Activated CD4-positive, alpha-beta T cell treated with anti-CD3 and anti-CD28 coated beads, Interleukin-2, amount 10 ng/mL, durations not matched to agents 7 days and 5 days (primary cell): ENCODE measurements at places on chromosomes 13 and 19.

DNA sequence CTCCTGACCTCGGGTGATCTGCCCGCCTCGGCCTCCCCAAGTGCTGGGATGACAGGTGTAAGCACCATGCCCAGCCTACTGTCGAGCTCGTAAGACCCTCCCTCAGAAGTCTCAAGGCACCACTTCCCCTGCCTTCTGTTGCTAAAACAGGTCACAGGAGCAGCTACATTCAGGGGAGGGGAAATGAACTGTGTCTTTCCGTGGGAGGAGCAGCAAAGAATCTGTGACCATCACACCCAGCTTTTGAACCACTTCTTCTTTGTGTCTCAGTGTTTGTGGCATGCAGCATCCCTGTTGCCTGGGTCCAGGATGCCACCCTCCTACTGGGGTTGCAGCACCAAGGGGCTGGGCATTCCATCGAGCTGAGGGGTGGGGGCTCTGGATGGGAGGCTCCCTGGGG, 7.7 kb upstream of the CSNK1G2 start:
- DNase-seq, result no peak

DNA sequence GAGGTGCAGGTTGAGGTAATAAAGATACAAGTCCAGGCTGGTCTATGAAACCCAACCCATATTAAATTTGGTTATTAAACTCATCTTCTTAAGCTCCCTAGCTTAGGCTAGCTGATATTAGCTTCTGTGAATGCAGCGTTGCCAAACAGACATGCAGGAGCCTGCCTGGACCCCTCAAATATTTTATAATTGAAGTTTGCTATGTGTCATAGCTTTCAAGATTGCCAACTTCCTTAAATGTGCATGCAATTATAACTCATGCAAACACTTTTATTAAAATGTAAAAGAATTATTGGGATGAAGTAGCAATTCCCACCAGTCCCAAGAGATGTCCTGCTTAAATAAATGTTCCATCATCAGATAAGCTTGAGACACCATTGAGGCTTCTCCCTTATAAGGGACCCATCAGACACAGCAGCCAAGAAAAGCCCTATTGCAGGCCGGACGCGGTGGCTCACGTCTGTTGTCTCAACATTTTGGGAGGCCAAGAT, 51.3 kb downstream of the MBNL2 start:
- DNase-seq, result no peak

- no peak for DNase-seq
Measured at GRCh38 chr19:16164222-16164890, 9.0 kb downstream of the CIB3 start.

DNA sequence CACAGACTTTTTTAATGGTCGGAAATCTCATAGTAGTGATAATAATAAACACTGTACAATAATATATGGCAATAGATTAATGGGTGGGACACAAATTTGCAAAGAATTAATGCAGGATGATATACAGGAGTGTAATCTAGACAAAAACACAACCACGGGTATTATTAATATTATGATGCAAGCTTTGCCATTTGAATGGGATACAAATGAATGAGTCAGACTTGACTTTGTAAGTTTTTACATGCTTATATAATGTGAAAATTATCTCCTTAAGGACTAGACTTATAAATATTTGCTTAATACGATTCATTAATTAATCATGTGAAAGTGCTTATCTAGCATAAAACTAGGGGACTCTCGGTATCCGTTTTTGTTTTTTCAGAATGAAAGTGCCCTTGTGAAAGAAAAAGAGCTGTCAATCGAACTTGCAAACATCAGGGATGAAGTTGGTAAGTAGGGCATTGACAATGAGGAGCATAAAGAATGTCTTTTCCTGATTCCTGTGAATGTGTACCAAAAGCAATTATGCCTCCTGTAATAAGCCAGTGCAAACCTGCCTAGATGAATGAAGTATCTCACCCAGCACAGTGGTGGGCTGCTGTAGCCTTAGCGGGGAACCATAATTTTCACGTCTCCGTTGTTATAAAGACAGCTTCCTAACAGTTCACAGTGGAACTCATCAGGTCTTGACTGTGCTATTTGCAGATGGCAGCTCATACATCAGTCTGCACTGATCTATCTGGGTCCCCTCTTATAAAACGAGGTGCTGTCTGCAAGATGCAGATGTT, 155.7 kb downstream of the SLC7A1 start:
- no peak for DNase-seq

GRCh38 chr13:111872475-111873150, 194.3 kb upstream of the SOX1 start:
- DNase-seq, result no peak

GRCh38 chr13:52846567-52847321, 1.7 kb downstream of the PCDH8 start:
- peak; percentile 48 for DNase-seq

- DNase-seq, result peak; percentile 88
Measured at GRCh38 chr19:47210689-47211316, 20.2 kb downstream of the BBC3 start.

DNA sequence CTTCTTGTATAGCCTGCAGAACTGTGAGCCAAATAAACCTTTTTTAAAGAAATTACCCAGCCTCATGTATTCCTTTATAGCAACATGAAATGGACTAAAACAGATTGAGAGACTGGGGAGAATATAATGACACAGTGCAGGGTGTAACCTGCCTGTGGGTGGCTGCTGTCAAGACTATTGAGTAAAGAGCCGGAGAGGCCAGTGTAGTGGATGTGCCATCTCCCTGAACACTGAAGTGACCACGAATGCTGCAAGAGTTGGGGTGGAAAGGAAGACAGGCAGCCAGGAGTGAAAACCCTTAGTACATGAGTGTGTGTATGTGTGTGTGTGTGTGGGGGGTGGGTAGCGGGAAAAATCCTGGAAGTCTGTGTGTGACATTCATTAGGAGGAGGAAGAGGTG, 55.2 kb upstream of the FLT1 start:
- no peak for DNase-seq

GRCh38 chr19:15666883-15667282, 6.0 kb upstream of the CYP4F12 start:
- DNase-seq, result no peak

DNA sequence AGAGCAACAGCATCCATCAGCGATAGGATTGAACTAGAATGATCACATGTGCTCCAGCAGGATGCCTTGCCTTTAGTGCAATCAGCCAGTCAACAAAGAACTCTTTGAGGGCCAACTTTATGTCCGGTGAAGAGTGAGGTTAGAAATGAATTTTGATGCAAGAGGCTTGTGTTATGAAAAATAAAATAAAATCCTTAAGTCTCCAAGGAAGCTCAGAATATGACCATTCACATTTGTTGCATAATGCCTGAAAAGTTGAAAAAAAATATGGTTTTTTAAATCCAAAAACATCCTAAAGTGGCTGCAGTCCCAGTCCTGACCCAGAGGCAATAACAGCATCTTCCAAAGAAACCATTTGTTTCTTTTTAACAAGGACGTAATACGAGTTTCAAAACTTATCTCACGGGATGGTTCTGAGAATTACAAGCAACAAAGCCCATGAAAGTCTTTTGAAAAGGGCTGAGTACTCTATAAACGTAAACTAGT, 61.3 kb downstream of the DCLK1 start:
- no peak for DNase-seq

GRCh38 chr19:54302257-54302656, 10.7 kb downstream of the LILRA5 start:
- DNase-seq, result no peak

DNA sequence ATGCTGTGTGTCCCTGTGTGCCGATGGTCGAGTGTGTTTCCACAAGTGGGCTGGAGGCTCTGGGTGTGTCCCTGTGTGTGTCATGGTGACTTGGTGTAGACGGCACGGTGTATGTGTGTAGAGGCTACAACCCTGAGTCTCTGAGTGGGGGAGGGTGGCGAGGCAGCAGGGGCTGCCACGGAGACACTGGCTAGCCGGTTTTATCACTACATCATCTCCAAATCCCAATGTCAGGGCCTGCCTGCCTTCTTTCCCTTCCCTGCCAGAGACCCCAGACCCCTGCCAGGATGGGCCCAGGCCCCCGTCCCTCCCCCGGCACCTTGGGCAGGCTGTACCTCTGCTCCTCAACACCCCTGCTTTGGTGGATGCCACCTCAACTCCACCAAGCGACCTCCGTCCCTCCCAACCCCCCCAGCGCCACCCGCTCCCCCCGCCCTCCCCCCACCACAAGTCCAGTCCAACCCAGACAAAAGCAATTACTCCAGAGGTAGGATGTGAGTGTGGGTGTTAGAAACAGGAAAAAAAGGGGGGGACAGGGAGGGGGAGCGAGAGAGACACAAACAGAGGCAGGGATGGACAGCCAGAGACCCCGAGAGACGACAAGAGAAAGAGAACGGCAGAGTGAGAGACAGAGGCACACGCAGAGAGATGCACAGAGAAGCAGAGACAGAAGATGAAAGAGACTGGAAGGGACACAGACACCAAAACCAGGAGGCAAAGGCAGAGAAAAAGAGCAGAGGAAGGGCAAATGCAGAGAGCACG, 21.6 kb upstream of the POU2F2 start:
- DNase-seq, result no peak

- DNase-seq, result no peak
Measured at GRCh38 chr13:67752759-67753158, 522.6 kb upstream of the PCDH9 start.

GRCh38 chr13:58056426-58056825, 424.9 kb downstream of the PCDH17 start:
- DNase-seq, result no peak

- DNase-seq, result no peak
Measured at GRCh38 chr13:76385586-76385985, 500.6 kb downstream of the KCTD12 start.

DNA sequence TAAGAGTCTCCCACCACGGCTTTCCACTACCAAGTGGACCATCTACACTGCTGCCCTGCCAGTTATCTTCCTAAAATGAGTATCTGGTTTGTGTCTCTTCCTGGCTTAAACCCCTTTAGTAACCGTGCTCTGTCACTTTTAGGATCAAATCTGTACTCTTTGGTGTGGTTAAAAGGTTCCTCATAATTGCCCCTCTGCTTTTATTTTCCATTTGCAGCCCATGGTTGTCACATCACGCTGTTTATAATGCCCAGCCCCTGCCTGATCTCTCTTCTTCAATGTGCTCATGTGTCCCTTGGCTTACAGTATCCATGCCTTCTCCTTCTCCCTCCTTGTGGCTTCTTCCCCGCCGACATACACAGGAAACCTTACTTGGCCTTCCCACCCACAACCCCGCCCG, 100.1 kb downstream of the DGKH start:
- DNase-seq, result no peak

DNA sequence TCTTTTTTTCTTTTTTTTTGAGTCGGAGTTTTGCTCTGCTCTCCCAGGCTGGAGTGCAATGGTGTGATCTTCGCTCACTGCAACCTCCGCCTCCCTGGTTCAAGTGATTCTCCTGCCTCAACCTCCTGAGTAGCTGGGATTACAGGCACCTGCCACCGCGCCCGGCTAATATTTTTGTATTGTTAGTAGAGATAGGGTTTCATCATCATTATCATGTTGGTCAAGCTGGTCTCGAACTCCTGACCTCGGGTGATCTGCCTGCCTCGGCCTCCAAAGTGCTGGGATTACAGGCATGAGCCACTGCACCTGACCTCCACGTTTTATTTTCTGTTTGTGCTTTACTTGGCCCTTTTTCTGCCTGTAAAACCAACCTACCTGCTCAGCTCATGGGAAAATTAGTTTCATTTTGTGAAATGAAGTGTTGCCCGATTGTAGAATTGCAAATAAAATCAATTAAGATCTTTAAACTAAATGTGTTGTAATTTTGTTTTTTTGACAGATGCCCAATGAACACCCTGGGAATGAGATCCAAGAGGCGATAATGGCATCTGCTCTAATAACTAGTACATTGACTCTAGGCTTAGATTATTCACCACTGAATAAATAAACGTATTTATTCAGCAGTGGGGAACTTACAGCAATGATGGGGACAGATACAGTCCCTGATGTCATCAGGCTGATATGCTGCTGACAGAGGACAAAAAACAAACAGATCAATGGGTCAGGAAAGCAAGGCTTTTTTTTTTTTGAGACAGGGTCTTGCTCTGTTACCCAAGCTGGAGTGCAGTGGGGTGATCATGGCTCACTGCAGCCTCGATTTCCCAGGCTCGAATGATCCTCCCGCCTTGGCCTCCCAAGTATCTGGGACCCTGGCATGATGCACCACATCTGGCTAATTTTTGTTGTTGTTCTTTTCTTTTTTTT, 2.2 kb upstream of the RAB11B start:
- no peak for DNase-seq

GRCh38 chr19:23474172-23474571, 78.9 kb upstream of the ZNF91 start:
- no peak for DNase-seq

- DNase-seq, result no peak
Measured at GRCh38 chr13:101755228-101755887, 302.9 kb downstream of the ITGBL1 start.

DNA sequence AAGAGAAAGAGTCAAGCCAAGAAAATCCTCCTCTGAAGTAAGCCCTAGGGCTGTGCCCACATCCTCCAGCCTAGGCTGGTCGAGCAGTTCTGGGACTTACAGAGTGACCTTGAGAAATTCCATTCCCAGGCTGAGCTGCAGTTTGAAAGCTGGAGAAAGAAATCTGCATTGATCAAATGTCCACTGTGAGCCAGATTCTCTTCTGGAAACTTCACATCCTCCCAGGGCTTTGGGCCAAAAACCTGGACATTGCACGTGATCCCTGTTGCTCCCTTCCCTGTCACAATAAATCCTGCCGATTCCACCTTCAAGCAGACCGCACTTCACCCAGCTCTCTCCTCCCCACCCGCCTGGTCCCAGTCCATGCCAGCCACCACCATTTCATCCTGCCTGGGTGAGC, 15.7 kb downstream of the TMEM143 start:
- no peak for DNase-seq

GRCh38 chr19:16293118-16294091, 31.2 kb upstream of the KLF2 start:
- no peak for DNase-seq

- DNase-seq, result no peak
Measured at GRCh38 chr13:23722726-23723453, 152.7 kb downstream of the TNFRSF19 start.

- DNase-seq, result no peak
Measured at GRCh38 chr19:53136432-53136831, 3.7 kb upstream of the ZNF415 start.

DNA sequence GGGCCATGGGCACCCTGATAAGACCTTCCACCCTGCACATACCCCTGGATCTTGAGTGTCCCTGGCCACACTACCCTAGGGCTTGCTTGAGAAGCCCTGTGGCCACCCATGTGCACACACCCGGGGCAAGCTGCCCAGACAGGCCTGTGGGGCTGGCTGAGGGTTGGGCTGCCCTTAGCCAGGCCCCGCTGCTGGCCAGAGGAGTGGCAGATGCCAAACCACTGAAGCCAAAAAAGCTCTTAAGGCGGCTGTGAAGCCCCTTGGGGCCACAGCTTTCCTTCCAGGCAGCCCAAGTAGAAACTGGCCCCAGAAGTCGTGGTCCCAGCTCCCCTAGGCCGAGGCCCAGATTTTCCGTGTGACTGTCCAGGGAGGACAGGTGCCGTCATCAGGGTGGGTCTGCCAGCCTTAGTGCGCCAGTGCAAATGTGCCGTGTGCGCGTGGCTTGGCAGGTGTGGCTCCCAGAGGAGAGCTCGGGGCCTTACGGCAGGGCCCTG, 14.8 kb downstream of the CEBPG start:
- no peak for DNase-seq
